Thyroid gland (tissue), 4 donors: ENCODE measurements at places on chromosomes 4 and X. TPM values are rescaled to one million over a fixed set of nuclear protein-coding genes. Genes with fewer than 3 reads are reported as not detected.
A peak's percentile ranks its signal among the peaks of the same experiment; 100 is the strongest.

DNA sequence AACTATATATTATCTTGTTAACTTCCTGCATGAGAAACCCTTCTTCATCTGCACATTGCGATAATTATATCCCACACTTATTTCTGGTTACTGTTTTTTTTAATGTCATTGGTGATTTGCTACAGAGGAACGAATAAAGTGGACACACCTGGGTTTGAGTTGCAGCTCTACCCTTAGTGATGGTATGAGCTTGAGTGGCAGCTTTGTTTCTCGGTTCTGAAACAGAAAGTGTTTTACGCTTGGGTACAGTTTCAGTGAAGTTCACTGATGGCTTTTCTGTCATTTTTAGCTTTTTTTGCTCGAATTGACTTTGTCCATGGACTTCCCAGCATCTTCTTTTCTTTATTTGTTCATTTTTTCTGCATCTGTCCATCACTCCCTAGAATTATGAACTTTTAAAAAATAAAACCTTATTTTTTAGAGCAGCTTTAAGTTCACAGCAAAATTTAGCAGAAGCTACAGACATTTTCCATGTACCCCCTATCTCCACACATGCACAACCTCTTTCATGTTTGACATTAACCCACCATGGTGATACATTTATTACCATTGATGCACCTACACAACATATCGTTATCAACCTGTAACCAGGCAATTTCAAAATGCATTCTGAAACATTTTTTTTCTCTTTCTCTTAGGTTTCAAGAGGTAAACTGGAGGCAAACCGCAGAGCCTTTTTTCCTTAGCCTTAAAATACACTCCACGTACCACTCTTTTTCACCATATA lies 1041.6 kb upstream of the PRKX start:
- DNase-seq = no peak
- no peak overlapping the region for H3K27ac ChIP-seq
- H3K36me3 ChIP-seq = no peaks in the 10 kb centered on the region
- H3K4me3 ChIP-seq = no peak overlapping the region
- no peaks in the 10 kb centered on the region for H3K4me1 ChIP-seq

DNA sequence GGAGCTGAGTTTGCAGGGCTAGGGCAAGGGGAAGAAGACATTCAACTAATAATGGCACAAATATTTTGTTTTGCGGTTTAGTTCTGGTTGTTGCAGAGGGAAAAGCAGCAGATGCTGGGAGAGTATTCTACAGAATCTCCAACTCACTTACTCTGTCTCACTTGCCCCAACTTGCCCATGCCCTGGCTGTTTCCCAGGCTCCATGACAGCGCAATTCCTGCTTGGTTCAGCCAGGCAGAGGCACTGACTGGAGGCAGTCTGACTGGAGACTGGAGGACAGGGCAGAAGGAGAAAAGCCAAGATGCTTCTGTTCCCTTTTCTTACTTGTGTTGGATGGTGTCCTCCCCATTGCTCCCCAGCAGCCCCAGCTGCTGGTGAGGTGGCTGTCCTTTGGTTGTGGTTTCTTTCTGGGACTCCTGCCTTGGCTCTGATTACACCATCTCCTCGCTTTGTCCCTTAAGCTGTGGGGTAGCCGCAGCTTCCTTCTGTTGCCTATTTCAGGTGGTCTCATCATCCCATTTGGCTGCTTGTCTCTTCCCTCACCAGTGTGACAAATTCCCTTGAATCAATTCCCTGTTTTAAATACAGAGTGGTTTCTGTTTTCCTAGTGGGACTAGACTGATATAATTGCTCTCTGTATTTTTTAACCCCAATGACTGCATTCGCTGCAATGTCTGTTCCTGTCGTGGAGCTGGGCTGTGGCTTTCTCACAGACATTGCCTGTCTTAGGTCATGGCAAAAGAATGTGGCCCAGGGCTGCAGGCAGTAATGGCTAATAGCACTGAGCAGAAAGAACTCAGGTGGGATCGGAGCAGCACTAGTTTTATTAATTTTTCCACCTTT lies 24.2 kb upstream of the RASL11B start:
- peaks cover 5% of the 10 kb centered on the region for H3K4me1 ChIP-seq
- H3K4me3 ChIP-seq = no peak overlapping the region
- H3K36me3 ChIP-seq = no peaks in the 10 kb centered on the region
- H3K27ac ChIP-seq = no peak overlapping the region
- DNase-seq = no peak
- no peaks in the 10 kb centered on the region for H3K27me3 ChIP-seq

DNA sequence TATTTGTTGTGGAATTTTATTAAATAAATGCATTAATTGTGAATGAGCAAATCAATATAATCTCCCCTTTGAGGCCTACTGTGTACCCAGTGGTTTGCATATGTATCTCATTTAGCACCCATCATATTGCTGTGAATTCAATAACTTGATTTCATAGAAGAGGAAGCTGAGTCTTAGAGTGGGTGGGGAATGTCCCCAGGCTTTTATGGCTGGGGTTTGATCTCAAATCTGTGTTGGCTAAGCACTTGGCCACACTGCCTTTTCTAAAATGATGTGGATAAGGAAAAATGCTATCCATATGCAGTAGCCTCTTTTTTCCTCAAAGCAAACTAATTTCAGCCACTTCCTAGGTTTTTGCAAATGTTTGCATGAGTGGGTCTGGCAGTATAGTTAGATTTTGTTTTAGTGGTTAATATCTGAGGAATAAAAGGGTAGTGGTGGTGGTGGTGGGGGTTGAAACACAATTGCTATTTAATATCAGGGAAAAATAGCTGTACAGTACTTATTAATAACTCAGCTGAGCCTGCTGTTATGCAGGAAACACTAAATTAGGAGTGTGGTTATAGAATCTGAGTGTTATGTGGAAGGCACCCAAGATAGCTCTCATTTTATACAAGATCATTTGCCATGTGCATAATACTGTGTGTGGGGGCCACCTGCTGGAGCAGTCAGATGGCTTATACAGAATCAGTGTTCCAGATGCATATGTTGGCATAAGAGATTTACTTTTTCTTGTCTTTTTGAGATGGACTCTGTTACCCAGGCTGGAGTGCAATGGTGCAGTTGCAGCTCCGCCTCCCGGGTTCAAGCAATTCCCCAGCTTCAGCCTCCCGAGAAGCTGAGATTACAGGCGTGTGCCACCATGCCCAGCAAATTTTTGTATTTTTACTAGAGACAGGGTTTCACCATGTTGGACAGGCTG lies 108.0 kb downstream of the TMEM131L start:
- H3K27me3 ChIP-seq = no peaks in the 10 kb centered on the region
- no peak overlapping the region for H3K4me3 ChIP-seq
- H3K27ac ChIP-seq = no peak overlapping the region
- peak; percentile 58 for DNase-seq
- H3K36me3 ChIP-seq = no peaks in the 10 kb centered on the region

GRCh38 chrX:15511563-15511962 lies 11.0 kb downstream of the BMX start:
- H3K4me1 ChIP-seq = no peaks in the 10 kb centered on the region
- no peaks in the 10 kb centered on the region for H3K27me3 ChIP-seq
- no peak overlapping the region for H3K27ac ChIP-seq
- DNase-seq = no peak
- no peaks in the 10 kb centered on the region for H3K36me3 ChIP-seq
- H3K4me3 ChIP-seq = no peak overlapping the region

- H3K4me3 ChIP-seq = no peak overlapping the region
- H3K27ac ChIP-seq = no peak overlapping the region
- no peaks in the 10 kb centered on the region for H3K4me1 ChIP-seq
- no peaks in the 10 kb centered on the region for H3K27me3 ChIP-seq
Observed at GRCh38 chrX:69813677-69814076, 197.8 kb downstream of the EDA start.

GRCh38 chr4:109629775-109630174 lies 69.7 kb downstream of the MCUB start:
- H3K36me3 ChIP-seq = no peaks in the 10 kb centered on the region
- no peaks in the 10 kb centered on the region for H3K4me1 ChIP-seq
- H3K27ac ChIP-seq = no peak overlapping the region
- no peak overlapping the region for H3K4me3 ChIP-seq
- H3K27me3 ChIP-seq = no peaks in the 10 kb centered on the region

DNA sequence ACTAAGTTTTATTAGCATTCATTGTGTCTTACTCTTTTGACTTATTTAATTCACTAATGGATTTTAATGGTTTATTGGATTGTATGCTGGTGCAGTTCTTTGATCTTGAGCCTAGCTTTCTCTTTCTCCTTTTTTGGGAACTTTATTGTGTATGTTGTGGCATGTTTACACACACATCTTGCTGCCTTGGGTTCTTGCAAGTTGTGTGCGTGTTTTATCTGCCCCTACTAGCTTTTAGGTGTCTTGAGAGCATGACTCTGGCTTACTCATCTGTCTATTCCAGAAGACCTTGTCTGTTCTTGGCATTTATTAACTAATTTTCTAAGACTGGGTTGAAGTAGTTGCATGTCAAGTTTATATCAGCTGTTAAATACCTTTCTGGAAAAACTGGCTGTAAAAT lies 2.7 kb downstream of the TMEM165 start:
- peak overlapping the region; percentile 89 for H3K27ac ChIP-seq
- no peaks in the 10 kb centered on the region for H3K27me3 ChIP-seq
- no peak for DNase-seq
- H3K4me1 ChIP-seq = peaks cover 22% of the 10 kb centered on the region
- H3K4me3 ChIP-seq = no peak overlapping the region
- no peaks in the 10 kb centered on the region for H3K36me3 ChIP-seq

- no peaks in the 10 kb centered on the region for H3K36me3 ChIP-seq
- peaks cover 16% of the 10 kb centered on the region for H3K4me1 ChIP-seq
- H3K27me3 ChIP-seq = no peaks in the 10 kb centered on the region
- H3K4me3 ChIP-seq = no peak overlapping the region
Observed at GRCh38 chr4:147954850-147955249, 223.0 kb downstream of the ARHGAP10 start.

GRCh38 chrX:71100581-71101505 lies 5.2 kb downstream of the FOXO4 start:
- H3K4me1 ChIP-seq = peaks cover 5% of the 10 kb centered on the region
- H3K4me3 ChIP-seq = no peak overlapping the region
- H3K27ac ChIP-seq = no peak overlapping the region
- no peak for DNase-seq

- H3K27me3 ChIP-seq = no peaks in the 10 kb centered on the region
- no peak overlapping the region for H3K4me3 ChIP-seq
- no peak for DNase-seq
- H3K27ac ChIP-seq = no peak overlapping the region
- no peaks in the 10 kb centered on the region for H3K4me1 ChIP-seq
- H3K36me3 ChIP-seq = no peaks in the 10 kb centered on the region
Observed at GRCh38 chrX:103616676-103617186, 9.0 kb downstream of the TCEAL3 start.

The CLDN34 gene
- not detected for total RNA-seq
